ENCODE measurements at places on chromosomes 4 and X.

DNA sequence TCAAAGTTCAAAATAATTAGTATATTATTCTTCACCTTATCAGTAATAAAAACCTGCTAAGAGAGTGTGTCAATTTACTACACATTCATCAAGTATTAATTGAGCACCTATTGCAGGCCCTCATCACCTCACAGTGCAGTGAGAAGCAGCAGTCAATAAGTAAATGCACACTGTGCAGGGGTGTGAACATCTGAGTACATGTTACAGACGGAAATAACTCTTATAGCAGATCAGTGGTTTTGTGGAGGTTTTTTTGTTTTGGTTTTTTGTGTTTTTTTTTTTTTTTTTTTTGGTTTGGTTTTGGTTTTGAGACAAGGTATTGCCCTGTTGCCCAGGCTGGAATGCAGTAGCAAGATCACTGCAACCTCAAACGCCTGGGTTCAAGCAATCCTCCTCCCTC, 20.3 kb downstream of the KLF3 start:
- DNase-seq: no peak

DNA sequence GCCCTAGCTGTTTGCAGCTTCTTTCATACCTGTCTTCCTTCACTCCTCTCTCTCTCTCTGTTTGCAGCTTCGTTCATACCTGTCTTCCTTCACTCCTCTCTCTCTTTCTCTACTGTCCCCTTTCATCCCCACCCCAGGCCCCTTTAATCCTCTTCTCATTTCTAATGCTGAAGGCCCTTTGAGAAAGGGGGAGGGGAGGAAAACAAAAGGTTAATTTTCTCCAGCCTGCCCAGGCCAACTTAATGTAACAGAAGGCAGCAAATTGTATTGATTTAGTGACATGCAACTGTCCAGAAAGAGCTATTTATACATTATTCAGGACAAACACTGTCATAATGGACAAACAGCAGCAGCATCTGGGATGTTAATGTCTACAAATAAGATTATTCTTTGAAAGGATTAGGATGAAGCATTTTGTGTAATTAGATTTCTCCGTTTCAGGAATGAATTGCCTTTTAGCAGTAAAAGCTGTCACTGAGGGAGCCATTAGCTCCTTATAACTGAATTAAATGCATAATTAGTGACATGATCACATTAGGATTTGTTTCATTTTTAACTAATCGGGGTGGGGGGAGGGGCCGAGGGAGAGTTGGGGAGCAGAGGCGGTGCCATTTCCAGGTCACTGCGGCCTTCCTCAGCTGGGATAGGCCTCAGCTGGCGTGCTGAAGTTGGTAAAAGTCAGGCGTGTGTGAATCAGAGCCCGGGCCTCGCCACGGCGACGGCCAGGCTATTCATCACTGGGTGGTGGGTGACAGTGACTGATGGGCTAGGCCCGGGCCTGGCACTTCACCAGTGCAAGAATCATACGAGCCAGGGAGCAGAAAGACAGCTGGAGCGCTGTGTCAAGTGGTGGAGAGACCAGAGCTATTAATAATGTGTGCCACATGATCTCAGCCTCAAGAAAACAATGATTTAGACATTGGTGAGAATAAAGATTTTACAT, 174.5 kb downstream of the NKX6-1 start:
- DNase-seq: no peak

DNA sequence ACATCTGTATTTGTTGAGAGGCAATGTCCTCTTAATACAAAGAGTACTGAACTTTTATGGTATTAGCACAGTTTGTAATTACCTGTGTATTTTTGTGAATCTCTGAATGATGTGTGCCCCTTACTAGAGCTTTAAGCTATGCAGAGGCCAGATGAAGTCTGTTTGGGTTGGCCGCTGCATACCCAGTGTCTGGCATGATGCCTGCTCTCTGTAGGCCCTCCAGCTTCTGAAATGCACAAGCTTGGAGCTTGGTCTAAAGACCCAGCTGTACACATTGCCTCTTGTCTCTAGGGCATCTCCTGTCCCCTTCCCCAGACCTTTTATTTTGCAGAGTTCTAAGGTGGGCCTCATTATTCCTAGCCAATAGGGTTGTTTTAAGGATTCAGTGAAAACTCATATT, 68.6 kb downstream of the CDS1 start:
- DNase-seq: no peak

DNA sequence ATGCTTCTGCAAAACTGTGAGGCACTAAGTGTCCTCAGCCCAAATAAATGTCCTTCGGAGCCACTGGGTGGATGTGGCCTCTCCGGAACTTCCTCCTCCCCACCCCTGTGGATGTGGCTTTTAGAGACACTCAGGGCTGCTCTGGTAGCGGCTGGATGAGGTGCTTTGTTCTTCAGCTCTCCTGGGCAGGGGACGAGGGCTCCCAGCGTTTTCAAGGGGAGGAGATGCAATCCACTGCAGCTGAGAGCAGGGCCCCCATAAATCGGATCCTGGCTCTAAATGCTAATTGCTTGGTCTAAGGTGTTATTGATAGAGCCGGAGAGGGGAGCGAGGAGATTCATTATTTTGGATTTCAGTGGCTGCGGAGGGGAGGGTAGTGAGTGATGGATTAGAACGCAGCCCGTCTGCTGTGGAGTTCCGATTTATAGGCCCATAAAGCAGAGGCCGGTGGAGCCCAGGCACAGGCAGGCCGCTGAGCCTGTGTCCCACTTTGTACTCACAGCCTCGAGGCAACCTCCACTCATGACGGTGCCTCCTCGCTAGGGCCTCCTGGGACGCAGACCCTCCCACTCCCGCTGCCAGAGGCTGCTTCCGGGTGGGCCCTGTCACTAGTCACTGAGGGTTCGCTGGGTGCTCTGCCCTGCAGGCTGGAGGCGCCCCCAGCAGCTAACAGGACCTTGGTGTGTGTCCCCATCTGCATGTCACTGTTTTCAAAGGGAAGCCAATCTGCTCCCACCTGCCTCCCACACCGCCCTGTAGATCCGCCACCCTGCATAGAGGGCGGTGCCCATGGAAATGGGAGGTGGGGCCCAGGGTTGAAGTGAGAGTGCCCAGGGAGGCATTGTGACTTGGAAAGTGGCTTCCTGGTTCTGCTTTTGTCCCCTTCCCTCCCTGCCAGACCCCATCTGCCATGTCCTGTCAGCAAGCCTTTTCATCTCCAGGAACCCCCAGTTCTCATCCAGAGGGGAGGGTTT, 135.4 kb upstream of the PSAPL1 start:
- DNase-seq: no peak

GRCh38 chrX:39721566-39722279, 376.0 kb downstream of the BCOR start:
- DNase-seq: no peak

GRCh38 chr4:73055241-73055897, 14.1 kb downstream of the COX18 start:
- DNase-seq: no peak

GRCh38 chr4:184165291-184165690, 52.4 kb downstream of the ENPP6 start:
- no peak for DNase-seq

- DNase-seq: no peak
Observed at GRCh38 chr4:7264694-7265093, 72.4 kb downstream of the SORCS2 start.

- no peak for DNase-seq
Observed at GRCh38 chr4:153705743-153706468, 21.8 kb downstream of the TLR2 start.

All from T-helper 2 cell (primary cell).